ENCODE measurements at places on chromosomes 3 and 15.

GRCh38 chr15:74134387-74135027 lies 4.1 kb downstream of the ISLR2 start:
- no peak for DNase-seq

- no peak for DNase-seq
These were observed 46.6 kb downstream of the CPNE4 start for GRCh38 chr3:131988209-131988608.

GRCh38 chr15:31551323-31551722 lies 224.7 kb downstream of the KLF13 start:
- DNase-seq, result no peak

DNA sequence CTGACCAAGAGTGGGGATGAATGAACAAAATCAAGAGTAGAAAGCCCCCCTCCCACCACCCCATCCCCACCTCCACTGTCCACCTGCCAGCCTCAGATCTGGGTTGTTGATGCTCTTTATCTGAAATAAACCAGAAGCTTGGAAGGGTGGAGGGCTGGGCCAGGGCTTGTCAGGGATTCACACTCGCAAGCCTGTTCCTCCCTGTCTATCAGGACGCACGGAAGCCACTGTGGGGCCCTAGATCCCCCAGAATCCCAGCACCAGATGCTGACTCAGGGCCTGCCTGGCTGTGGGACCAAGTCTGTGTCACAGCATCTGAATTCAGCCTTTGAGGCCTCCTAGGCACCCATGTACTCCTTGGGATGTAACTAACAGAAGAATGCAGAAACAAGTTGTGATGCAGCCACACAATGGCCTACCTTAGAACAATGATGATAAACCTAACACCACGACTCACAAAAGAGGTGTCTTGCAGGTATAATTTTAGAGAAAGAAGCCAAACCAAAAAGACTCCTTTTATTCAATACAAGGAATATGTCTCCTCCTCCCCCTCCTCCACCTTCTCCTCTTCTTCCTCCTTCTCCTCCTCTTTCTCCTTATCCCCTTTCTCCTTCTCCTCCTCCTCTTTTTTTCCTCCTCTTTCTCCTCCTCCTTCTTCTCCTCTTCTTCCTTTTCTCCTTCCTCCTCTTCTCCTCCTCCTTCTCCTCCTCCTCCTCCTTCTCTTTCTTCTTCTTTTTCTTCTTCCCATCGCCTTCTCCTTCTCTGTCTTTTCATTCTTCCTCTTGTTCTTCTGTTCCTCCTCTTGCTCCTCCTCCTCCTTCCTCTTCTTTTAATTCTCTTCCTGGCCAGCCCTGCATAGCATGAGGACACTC lies 234.7 kb downstream of the PLCL2 start:
- DNase-seq, result no peak

DNA sequence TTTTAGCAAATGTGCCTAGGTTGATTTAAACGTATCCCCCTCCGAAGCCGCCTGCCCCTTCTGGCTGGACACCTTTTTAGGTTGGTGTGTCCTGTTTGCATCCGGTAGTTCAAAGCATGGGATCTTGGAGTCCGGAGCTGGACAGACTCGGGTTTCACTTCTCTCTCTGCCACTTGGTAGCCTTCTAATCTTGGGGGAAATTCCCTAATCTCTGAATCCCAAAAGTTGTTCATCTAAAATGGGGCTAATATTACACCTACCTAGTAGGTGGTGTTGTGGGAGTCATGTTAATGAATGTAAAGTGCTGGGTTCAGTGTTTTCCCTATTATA lies 760 bp downstream of the FANCI start:
- DNase-seq, result no peak

GRCh38 chr3:156132313-156132712 lies 11.9 kb downstream of the KCNAB1 start:
- no peak for DNase-seq

DNA sequence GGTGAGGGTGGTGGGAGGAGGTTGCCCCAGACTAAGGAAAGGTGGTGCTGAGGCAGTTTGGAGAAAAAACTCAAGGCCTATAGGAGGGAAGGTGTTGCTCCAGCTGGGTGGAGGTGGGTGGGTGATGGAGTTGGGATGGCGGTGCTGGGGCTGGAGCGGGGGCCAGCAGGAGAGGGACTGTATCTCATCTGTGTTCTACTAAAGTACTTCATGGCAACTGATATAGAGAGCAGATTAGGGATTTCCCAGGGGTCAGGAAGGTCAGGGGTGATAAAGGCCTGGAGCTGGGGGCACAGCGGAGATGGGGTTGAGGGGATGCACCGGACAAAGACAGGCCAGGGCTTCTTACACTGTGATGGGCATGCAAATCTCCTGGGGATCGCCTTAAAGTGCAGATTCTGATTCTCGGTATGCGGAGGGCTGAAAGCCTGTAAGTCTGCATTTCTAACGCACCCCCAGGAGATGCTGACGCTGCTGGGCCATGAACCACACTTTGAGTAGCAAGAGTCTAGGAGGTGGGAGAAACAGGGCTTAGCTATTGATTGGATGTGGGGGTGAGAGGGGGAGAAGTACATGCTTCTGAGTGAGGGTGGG lies 4.2 kb downstream of the KLHL40 start:
- DNase-seq, result no peak

DNA sequence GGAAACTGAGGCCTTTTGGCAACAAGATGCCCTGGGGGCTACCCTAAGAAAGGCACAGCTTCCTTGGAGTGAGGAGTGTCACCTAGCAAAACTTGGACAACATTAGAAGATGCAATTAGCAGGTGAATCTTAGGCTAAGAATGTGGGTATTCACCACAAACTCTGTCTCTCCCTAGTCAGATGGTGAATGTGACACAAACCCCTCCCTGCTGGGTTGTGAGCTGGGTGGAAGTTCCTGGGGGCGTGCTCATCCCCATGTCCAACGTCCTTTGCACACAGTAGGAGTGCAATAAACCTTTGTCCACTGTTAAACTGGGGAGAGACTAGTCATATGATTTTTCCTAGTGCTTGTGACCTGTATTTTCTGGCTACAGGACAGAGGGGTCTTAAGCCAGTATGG lies 67.1 kb upstream of the SH3GL3 start:
- no peak for DNase-seq

- no peak for DNase-seq
These were observed 55.3 kb downstream of the MEIS2 start for GRCh38 chr15:37044915-37045648.

- DNase-seq, result no peak
These were observed 59.2 kb downstream of the AAGAB start for GRCh38 chr15:67195305-67195704.

- DNase-seq, result no peak
These were observed 245.3 kb upstream of the ZPLD1 start for GRCh38 chr3:102189541-102189940.

- no peak for DNase-seq
These were observed 54.2 kb upstream of the TSEN2 start for GRCh38 chr3:12430086-12430485.

GRCh38 chr3:70272798-70273197 lies 39.6 kb downstream of the MDFIC2 start:
- no peak for DNase-seq

GRCh38 chr3:53227993-53228885 lies 27.6 kb downstream of the TKT start:
- DNase-seq, result no peak

DNA sequence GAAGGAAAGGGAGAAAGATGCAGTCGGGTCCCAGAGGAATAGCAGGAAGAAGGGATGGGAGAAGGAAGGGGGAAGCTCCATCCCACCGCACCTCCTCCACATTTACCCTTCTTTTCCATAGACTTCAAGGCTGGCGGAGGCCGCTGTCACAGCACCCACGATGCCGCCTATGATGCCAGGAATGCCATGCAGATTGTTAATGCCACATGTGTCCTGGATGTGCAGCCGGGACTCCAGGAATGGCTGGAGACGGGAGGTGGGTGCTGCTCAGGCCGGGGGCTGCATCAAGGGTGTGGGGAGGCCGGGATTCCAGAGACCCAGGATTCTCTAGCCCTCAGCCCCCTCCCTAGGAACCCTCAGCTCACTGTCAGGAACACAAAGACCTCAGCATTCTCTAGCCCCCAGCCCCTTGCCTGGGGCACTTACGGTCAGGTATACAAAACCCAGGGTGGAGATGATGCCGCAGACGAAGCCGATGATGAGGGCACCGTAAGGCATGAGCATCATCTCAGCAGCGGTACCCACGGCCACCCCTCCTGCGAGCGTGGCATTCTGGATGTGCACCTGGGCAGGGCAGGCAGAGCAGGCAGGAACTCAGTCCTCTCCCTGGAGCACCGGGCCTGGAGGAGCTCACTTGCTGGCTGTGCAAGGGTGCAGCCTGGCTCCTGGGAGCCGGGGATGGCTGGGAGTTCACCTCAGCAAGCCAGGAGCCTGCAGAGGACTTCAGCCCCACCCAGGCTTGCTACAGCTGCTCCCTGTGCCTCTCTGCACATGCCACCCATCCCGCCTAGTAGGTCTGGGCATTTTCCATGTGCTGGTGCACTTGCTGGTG lies 18.8 kb downstream of the RHCG start:
- DNase-seq, result no peak

- DNase-seq, result no peak
These were observed 119.6 kb downstream of the PGPEP1L start for GRCh38 chr15:98887976-98888375.

- DNase-seq, result no peak
These were observed 820.8 kb downstream of the TBL1XR1 start for GRCh38 chr3:176376531-176376930.

DNA sequence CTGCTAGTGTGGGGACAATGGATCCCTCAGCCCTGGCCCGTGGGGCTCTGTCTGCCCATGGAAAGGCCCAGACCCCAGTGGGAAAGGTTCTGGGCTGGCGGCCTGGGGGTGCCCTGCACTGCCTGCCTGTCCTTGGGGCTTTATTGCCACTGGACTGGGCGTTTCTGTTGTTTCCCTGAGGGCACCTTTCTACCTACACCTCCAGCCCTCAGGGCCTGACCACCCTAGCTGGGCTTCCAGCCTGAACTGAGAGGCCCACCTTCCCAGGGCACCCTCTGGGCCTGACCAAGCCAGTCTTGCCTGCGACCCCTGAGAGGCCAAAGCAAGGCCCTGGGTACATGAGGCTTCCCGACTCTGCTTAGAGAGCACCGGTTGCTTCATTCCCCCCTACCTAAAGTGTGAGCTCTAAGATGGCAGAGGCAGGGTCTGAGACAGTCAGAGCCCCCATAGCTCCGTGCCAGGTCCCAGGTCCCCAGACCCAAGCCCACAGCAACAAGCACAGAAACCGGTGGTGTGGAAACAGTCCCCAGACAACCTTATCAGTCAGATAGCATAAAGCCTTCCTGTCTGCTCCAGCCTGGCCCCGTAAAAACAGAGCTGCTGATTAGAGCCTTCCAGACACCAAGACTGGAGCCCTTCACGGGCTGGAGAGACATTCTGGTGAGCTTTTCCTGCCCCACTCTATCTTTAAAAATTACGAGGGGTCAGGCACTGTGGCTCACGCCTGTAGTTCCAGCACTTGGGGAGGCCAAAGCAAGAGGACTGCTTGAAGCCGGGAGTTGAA lies 102.8 kb downstream of the CHSY1 start:
- no peak for DNase-seq

GRCh38 chr3:147656023-147656422 lies 246.9 kb downstream of the ZIC1 start:
- no peak for DNase-seq

DNA sequence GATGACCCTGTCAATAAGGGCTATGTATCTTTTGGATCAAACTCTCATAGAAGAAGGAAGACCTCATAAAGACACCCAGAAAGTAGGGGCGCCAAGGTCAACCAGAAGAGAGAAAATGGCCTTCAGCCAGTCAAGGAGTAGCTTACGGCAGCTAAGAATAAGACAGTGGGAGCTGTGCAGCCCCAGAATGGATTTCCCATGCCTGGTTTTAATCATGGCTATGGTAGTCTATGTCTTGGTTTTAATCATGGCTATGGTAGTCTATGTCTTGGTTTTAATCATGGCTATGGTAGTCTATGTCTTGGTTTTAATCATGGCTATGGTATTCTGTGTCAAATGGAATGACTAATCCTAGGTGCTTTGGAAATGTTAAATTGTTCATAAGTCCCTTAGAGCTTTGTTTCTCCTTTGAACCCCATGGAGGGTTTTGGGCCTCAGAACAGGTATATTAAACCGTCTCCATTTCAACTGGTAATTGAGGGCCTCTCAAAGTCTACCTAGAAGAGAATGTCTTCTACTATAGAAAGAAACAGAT lies 742.0 kb upstream of the CFAP20DC start:
- no peak for DNase-seq

GRCh38 chr3:74693251-74693650 lies 78.8 kb upstream of the CNTN3 start:
- DNase-seq, result no peak

DNA sequence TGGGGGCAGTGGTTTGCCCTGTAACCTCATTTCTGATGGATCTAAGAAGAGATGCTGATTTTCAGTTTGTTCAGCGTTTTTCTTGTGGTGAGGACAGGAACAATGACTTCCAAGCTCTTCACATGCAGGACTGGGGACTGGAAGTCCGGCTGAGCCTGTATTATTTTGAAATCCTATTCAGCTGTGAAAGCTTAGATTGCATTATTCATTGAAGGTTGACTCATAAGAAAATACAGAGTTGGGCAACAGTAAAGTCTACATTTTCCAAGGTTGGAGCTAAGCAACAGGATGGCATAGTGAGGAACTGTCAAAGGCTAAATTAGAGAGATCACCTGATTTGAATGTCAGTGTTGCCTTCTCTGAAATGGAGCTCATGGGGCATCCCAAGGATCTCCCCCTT lies 230.9 kb upstream of the FEZF2 start:
- DNase-seq, result no peak

- no peak for DNase-seq
These were observed 1.9 kb downstream of the VGLL3 start for GRCh38 chr3:86989006-86989405.

- DNase-seq, result no peak
These were observed 36.2 kb downstream of the MRAS start for GRCh38 chr3:138384531-138384930.

DNA sequence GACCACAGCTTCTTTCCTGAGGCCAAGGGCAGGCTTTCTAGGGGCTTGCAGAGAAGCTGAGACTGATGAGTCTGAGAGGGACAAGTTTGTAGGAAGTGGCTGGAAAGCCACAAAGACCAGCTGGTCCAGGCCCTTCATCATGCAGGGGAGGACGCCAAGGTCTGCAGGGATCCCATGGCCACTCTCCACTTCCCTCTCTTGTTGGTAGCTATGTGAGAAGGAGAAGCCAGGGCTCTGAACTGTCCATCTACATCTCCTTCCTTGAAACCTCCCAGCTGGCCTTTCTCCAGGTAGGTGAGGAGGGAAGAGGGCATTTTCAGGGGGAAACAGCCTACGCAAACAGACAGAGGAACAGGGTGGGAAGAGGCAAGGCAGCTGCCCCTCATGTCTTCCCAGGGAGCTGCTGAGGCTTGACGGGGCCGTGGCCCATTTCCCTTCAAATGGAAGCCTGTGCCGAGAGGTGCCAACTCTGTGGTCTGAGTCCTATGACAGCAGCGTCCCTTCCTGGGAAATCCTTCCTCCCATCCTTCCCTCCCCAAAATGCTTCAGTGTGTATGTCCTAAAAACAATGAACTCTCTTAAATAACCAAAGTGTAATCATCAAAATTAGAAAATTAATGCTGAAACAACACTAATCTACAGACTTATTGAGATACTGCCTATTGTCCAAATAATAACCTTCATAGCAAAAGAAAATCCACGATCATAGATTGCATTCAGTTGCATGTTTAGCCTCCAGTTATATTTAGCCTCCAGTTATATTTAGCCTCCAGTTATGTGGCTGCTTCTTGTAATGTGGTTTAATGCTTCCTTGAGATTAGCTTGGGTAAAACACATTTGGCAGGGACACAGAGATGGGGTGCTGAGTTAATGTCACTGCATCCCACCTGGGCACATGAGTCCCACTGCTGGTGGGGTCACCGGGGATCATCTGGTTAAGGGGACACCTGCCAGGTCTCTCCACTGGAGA lies 36.0 kb downstream of the GNB5 start:
- DNase-seq, result no peak

- no peak for DNase-seq
These were observed 203.9 kb downstream of the VGLL3 start for GRCh38 chr3:86787091-86787490.
